Fibroblast of the conjunctiva (primary cell): ENCODE measurements at places on chromosomes 7 and 10.
A peak's percentile ranks its signal among the peaks of the same experiment; 100 is the strongest.

GRCh38 chr7:28668085-28668484, 255.8 kb downstream of the CREB5 start:
- no peak for DNase-seq

- peak; percentile 21 for DNase-seq
These were observed 58.2 kb upstream of the CAMK2B start for GRCh38 chr7:44383566-44383965.

GRCh38 chr7:102169651-102170392, 116.8 kb upstream of the SH2B2 start:
- DNase-seq, result no peak

DNA sequence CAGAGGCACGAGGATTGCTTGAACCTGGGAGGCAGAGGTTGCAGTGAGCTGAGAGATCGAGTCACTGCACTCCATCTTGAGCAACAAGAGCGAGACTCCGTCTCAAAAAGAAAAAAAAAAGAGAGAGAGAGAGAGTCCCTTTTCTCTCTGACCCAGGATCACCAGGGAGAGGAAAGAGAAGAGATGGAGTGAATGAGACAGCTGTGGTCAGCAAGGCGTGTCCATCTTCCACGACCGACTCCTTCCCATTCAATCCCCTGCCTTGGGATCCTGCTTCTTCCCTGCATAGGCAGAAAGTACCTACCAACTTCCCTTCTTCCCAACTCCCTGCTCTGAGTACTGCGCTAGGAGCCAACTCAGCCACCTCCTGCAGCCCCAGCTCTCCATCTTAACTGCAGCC, 5.2 kb upstream of the ZAN start:
- DNase-seq, result no peak

DNA sequence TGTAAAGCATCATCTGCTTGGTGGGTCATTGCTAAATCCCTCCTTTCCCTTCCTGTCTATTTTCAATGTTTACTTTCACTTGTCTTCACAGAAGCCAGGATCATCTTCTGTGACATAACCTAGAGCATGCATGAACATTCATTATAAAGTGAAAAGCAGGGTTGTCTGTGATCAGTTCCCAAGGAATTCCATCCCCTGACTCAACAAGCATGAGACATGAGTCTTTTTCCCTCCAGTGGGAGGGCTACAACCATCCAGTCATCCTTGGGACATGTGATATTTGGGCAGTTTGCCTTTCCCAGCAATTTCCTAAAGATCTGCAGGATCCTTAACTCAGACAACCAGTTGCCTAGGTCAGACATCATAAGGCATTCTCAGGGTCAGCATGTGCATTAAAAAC, 166.3 kb upstream of the TMEM196 start:
- no peak for DNase-seq

DNA sequence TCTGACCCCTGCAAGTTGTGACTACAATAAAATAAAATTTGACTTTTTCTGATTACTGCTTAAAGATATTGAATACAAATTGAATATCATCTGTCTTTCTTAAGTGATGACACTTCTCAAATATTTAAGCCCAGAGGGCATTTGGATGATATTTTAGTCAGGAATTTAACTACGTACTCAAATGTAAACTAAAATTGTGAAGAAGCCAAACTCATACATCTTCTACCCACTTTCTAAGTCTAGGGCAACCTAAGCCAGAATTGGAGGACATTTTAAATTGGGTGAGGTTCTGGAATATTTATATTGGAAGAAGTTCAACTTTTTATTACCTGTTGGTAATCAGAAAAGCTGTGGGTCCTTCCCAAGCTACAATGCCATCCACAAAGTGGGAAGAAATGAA, 149.1 kb upstream of the WDR11 start:
- no peak for DNase-seq
